ENCODE measurements at places on chromosomes 7 and 10. TPM values are rescaled to one million over a fixed set of nuclear protein-coding genes. Genes with fewer than 3 reads are reported as not detected.

DNA sequence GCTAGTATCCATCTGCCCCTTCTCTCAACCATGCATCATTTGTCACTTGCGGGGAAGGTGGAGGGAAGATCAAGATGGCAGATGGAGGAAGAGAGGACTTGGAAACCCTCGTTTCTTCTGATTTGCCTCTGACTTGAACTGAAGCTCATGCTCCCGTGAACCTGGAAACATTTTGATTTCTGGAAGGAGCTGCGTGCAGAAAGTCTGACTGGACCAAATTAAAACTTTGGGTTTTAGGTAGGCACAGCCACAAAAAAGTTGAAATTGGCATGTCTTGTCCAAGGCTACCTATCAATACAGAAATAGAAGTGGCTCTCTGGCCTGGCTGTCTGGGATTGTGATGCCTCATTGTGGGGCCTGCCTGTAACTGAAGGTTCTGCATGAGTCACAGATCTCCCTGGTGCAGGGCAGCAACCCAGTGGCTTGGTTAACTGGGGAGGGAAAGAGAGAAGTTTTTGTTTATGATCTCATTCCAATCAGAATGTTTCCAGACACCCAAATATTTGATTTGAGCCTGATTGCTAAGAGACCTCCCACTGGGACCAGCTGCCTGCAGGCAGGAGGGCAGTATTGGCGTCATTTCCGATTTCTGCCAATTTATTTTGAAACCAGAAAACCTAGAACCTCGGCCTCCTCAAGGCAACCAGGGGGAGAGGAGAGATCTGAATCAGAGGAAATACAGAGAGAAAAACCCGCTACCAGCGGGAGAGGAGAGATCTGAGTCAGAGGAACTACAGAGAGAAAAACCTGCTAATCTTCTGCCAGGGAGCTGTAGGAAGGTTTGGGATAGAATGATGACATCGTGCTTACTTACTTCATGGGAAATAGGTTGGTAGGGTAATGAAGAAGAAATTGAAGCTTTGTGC, 363.6 kb downstream of the ANKRD30A start:
- H3K36me3 ChIP-seq = peaks cover 2% of the 10 kb centered on the region
- no peak for DNase-seq
- H3K27ac ChIP-seq = no peak overlapping the region

DNA sequence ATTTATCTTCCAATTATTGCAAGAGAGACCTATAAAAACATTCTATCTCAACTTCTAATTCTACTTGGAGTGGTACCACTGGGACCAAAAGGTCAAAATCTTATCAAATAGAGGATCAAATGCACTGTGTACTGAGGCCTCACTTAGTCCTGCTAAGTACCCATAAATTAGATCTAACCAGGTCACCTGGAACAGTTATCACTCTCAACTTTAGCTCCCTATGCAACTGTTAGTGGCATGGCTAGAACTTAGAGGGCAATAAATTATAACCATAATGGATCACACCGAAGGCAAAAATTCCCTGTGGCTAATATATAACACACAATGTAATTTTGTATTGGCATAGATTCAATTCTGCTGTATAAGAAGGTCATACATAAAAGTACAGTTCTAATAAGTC, 428.9 kb downstream of the PCDH15 start:
- peaks cover under 1% of the 10 kb centered on the region for H3K36me3 ChIP-seq
- peak overlapping the region; percentile 56 for H3K27ac ChIP-seq
- no peaks in the 10 kb centered on the region for H3K27me3 ChIP-seq
- DNase-seq = no peak

DNA sequence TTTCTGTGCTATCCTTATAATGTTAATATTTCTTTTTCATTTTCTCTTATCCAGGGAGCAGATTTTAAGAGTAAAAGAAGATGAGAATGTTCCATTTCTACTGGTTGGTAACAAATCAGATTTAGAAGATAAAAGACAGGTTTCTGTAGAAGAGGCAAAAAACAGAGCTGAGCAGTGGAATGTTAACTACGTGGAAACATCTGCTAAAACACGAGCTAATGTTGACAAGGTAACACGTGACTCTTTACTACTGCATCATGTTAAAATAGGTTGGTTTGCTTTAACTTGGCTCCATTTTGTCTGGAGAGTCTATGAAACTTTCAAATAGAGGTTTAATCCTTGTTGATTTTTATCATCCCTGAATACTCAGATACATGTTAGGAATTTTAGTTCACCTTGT, 73.3 kb downstream of the RALA start:
- no peak for DNase-seq
- no peak overlapping the region for H3K4me3 ChIP-seq
- H3K27ac ChIP-seq = peak overlapping the region; percentile 71
- peaks cover 10% of the 10 kb centered on the region for H3K4me1 ChIP-seq
- H3K27me3 ChIP-seq = no peaks in the 10 kb centered on the region

DNA sequence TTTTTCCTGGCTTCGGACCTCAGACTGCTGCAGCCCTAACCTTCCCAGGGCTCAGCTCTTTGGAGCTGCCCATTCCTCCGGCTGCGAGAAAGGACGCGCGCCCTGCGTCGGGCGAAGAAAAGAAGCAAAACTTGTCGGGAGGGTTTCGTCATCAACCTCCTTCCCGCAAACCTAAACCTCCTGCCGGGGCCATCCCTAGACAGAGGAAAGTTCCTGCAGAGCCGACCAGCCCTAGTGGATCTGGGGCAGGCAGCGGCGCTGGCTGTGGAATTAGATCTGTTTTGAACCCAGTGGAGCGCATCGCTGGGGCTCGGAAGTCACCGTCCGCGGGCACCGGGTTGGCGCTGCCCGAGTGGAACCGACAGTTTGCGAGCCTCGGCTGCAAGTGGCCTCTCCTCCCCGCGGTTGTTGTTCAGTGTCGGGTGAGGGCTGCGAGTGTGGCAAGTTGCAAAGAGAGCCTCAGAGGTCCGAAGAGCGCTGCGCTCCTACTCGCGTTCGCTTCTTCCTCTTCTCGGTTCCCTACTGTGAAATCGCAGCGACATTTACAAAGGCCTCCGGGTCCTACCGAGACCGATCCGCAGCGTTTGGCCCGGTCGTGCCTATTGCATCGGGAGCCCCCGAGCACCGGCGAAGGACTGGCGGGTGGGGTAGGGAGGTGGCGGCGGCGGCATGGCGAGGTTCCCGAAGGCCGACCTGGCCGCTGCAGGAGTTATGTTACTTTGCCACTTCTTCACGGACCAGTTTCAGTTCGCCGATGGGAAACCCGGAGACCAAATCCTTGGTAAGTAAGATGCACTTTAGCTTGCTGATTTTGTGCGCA, at the start of gene PLXDC2:
TSS of gene PLXDC2 (plus strand) at position 22 of the 820 bp plus-strand sequence.
- H3K4me3 ChIP-seq = peak within 1 kb of the TSS; percentile 97
- H3K27ac ChIP-seq = peak within 1 kb of the TSS; percentile 98
- H3K4me1 ChIP-seq = peaks cover 33% of the 10 kb centered on the region
- peaks cover 12% of the 10 kb centered on the region for H3K27me3 ChIP-seq
- peaks cover 8% of the 10 kb centered on the region for H3K36me3 ChIP-seq

DNA sequence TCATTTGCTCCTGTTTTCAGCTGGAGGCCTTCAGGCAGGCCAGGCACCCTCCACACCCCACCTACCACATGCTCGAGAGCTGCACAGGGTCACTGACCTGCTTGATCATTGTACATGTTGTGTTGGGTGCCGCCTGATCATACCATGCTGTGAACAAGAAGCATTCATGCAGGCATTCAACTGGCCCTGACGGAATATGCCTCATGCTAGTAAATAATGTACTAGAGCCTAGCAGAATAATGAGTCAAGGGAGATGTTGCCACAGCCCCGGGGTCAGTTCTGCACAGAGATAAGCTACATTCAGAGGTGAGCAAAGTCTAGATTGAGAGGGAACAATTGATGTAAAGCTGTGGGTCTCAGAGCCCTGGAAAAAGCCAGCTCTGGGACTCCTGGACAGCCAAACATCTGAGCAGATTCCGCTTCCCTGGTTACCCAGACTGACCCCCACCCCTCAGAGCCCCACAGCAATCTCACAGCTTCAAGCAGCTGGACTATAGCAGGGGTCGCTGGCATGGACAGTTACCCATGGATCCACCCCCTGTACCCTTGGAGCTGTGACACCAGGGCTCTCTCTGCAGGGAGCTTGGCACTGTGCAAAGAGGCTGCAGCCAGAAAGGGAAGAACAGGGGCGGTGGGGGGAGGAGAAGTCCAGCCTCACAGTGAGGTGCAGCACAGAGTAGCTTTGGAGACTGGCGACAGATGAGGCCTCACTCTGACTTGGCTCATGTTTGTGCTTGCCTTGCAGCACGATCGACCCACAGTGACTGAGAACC, 86.6 kb downstream of the FRMPD2 start:
- peaks cover 30% of the 10 kb centered on the region for H3K27me3 ChIP-seq
- no peak for DNase-seq
- H3K4me1 ChIP-seq = no peaks in the 10 kb centered on the region
- no peaks in the 10 kb centered on the region for H3K36me3 ChIP-seq
- no peak overlapping the region for H3K27ac ChIP-seq
- H3K4me3 ChIP-seq = no peak overlapping the region

DNA sequence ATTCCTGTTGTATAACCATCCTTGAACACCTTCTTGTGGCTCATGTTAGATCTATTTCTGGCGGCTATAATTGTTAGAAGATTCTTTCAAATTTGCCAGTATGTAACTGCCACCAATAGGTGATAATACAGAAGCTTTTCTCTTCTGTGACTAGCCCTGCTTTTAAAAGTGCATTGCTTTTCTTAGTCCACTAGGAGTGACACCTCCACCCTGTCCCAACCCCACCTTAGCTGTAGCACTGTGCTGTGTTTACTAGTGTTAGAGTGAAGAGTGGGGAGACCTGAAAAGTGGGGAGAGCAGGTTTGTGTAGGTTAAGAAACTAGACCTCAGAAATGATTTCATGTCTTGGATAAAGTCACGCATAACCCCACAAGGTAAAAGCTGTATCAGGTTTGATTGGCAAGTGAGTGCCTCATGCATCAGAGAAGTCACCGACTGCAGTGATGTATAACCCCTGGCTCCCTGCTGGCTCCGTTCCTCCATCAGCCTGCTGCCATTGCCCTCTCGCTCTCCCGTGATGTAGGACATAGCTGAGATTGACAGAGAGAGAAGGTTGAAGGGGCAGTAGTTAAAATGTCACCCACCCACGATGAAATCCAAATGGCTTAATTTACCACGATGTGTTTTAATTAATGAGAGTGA, 12.5 kb downstream of the NPVF start:
- no peaks in the 10 kb centered on the region for H3K36me3 ChIP-seq
- H3K27ac ChIP-seq = no peak overlapping the region
- no peak for DNase-seq
- H3K4me1 ChIP-seq = no peaks in the 10 kb centered on the region

GRCh38 chr7:139108266-139109187, 993 bp downstream of the ZC3HAV1 start:
- peak overlapping the region; percentile 26 for H3K27ac ChIP-seq
- H3K27me3 ChIP-seq = peaks cover 4% of the 10 kb centered on the region
- peaks cover 18% of the 10 kb centered on the region for H3K4me1 ChIP-seq
- DNase-seq = peak; percentile 41
- H3K36me3 ChIP-seq = peaks cover 2% of the 10 kb centered on the region

- no peak overlapping the region for H3K4me3 ChIP-seq
- H3K27me3 ChIP-seq = no peaks in the 10 kb centered on the region
- no peak for DNase-seq
- no peaks in the 10 kb centered on the region for H3K36me3 ChIP-seq
- H3K27ac ChIP-seq = no peak overlapping the region
- H3K4me1 ChIP-seq = no peaks in the 10 kb centered on the region
Observed at GRCh38 chr10:61804414-61804813, 97.1 kb upstream of the ARID5B start.

DNA sequence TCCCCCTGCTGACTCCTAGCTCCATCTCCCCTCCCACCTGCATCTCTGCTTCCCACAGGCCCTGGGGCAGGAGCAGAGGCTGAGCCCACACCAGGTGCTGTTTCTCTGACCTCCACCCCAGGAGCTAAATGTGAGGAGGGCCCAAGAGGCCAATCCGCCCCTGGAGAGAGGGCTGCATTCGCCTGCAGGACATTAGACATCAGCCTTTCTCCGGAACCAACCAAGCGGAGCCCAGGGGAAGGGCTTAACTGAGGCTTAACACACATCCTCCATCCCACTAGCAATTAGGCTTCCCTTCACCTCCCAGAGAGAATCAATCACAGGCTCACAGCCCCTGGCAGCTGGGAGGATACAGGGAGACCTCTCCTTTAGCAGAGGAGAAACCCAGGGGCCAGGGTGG, 50.5 kb downstream of the SH3PXD2A start:
- peaks cover 14% of the 10 kb centered on the region for H3K4me1 ChIP-seq
- H3K27ac ChIP-seq = no peak overlapping the region

- peaks cover 12% of the 10 kb centered on the region for H3K4me1 ChIP-seq
- no peak overlapping the region for H3K27ac ChIP-seq
- no peak overlapping the region for H3K4me3 ChIP-seq
- H3K27me3 ChIP-seq = no peaks in the 10 kb centered on the region
- H3K36me3 ChIP-seq = peaks cover 3% of the 10 kb centered on the region
Observed at GRCh38 chr10:83346266-83346910, 792.9 kb upstream of the GHITM start.

The TNRC18 gene
- 166 TPM for total RNA-seq

The PTPN20 gene
- not detected for total RNA-seq

The ANKRD30A gene
- not detected for total RNA-seq

The MARVELD1 gene
- 75.4 TPM for total RNA-seq

The SCART1 gene
- total RNA-seq = 4.7 TPM
